Activated CD8-positive, alpha-beta memory T cell treated with anti-CD3 and anti-CD28 coated beads for 36 hours (primary cell): ENCODE measurements at places on chromosomes 6 and 20. TPM values are rescaled to one million over a fixed set of nuclear protein-coding genes. Genes with fewer than 3 reads are reported as not detected.

DHX35 gene
- 17.6 TPM for total RNA-seq

OR2B6 gene
- total RNA-seq, result not detected

BAG2 gene
- 11.7 TPM for total RNA-seq

TSBP1 gene
- total RNA-seq, result not detected

ADGRB3 gene
- not detected for total RNA-seq

VSX1 gene
- total RNA-seq, result not detected

GPR6 gene
- total RNA-seq, result not detected
